ENCODE measurements at places on chromosomes 3 and 15.
A peak's percentile ranks its signal among the peaks of the same experiment; 100 is the strongest.

DNA sequence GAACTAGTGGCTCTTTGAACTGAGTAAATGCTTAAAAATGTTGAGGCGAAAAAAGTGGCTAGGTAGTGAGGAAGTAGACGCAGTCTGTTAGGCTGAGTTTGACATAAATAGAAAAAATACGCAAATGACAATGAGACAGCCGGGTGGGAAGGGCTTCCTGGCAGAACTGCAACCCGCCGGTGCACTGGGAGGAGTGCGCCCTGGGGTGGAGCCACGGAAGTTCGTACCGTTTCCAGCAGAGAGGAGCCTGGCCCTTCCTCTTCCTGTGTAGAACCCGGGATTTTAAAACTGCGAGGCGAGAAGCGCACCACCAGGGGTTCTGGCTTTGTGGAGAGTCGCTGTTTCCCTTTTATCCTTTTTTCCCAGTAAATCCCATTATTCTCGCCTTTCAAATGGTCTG, 602.6 kb downstream of the PYDC2 start:
- DNase-seq, result no peak

GRCh38 chr3:43361077-43361476, 74.7 kb downstream of the SNRK start:
- no peak for DNase-seq

DNA sequence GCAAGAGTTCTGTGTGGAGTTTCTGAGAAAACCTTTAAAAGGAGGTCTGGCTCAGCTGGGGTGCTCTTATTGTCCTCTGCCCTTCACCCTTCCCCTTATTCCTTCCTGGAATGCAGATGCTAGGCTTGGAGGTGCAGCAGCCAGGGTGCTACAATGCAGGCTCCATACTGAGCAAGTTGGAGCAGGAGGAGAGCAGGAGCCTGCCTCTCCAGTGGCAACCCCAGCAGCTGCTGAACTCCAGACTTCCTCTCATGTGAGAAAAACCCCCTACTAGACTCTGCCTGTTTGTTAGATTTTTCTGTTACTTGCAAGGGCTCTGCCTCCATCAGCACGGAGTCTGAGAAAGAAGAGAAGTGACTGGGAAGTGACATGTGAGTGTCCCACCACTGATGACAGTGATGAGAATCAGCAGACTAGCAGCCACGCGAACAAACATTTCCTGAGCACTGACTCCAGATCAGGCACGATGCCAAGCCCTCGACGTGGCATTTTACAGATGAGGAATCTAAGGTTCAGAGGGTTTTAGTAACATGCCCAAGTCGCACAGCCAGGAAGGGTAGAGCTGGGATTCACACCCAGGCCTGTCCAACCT, 16.1 kb upstream of the RARRES1 start:
- no peak for DNase-seq

- DNase-seq, result no peak
Measured at GRCh38 chr3:59138966-59139365, 89.1 kb upstream of the CFAP20DC start.

GRCh38 chr3:16337856-16338540, 73.0 kb downstream of the OXNAD1 start:
- no peak for DNase-seq

GRCh38 chr3:41301548-41301947, 102.2 kb downstream of the CTNNB1 start:
- DNase-seq, result no peak

GRCh38 chr15:89647191-89647851, 7.9 kb downstream of the KIF7 start:
- peak; percentile 54 for DNase-seq

GRCh38 chr3:111745786-111746185, 113.3 kb upstream of the PHLDB2 start:
- DNase-seq, result no peak

GRCh38 chr15:96058103-96058851, 272.2 kb upstream of the NR2F2 start:
- no peak for DNase-seq

GRCh38 chr3:134449277-134449676, 36.5 kb downstream of the ANAPC13 start:
- DNase-seq, result peak; percentile 78
